Glomerular endothelial cell (primary cell): ENCODE measurements at places on chromosomes 5 and 9. TPM values are rescaled to one million over a fixed set of nuclear protein-coding genes. Genes with fewer than 3 reads are reported as not detected.

DNA sequence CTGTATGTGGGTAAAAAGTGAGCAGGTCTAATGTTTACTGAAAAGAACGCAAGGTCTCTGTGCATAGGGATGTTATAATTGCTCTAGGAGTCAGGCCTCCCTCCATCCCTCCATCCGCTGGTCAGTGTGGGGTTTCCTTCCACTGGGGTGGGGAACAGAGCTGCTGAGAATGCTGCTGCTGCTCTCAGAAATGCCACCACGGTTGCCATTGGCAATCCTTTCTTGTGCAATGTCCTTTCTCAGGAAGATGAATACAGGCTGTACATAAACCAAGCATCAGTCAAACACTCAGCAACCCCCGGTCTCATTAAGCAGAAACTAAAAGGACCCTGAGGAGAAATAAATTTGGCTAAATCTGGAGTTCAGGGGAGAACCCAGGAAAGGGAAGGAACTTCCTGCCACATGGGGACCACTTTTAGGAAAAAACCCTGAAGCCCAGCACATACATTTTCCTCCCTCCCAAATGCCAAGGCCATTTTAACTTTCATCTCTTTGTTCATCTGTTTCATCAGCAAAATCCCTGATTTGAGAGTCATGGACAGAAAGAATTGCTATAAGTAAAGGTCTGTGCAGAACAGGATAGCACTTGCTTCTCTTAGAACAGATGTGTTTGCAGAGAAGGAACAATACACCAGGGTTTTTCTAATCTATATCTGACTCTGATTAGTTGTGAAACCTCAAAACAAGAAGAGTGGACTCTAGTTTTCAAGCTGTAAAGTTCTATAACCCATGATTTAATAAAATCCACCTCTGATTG, 70.4 kb upstream of the SLC1A3 start:
- DNase-seq = no peak

Gene TNFSF15
- total RNA-seq = 48.1 and 54.9 TPM in 2 replicates

- DNase-seq = no peak
These were observed 459.1 kb downstream of the DMAC1 start for GRCh38 chr9:7340451-7340850.

- no peak for DNase-seq
These were observed 171.4 kb upstream of the NFIB start for GRCh38 chr9:14485366-14485765.

DNA sequence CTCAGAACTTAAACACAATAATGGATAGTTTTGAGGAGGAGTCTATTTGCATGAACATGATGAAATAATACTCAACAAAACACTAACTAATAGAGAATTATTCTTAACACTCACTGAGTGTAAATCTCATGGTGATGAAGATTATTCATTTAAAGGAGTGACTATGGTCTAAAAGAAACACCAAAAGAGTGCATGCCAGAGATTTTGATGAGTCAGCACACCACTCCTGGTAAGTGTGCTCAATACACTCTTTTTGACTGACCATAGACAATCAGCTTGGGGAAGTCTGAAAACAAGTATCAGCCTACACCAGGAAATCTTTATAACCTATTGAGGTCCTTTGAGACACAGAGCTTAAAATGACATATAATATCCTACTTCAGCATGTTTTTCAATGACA, 6.8 kb upstream of the FST start:
- DNase-seq = no peak

GRCh38 chr5:161549106-161549505, 2.6 kb upstream of the GABRB2 start:
- DNase-seq = no peak

Gene INSL4
- total RNA-seq = not detected in 2 replicates

GRCh38 chr5:181173420-181174342, 26.3 kb downstream of the OR2V2 start:
- DNase-seq = no peak

GRCh38 chr9:122226142-122226757, 2.5 kb downstream of the LHX6 start:
- no peak for DNase-seq

Gene PGM5
- total RNA-seq = 1.4 and 3.3 TPM in 2 replicates

GRCh38 chr9:130857864-130858738, 23.0 kb downstream of the ABL1 start:
- no peak for DNase-seq

DNA sequence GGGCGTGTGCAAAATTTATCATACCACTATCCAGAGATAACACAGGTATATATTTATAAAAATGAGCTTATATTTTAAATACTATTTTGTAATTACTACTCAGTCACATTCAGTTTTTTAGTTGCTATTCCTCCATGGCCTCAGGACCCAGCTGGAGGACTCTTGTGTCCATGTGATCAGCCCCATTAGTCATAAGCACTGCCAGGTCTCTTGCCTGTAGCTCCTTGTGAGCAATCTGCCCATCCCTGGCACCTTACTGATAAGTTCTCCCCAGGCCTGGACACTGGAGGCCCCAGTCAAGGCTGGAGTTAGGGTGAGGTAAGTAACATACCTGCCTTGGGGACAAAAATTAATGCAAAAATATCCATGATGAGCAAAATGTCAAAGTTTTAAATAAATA, 29.5 kb upstream of the ADRB2 start:
- DNase-seq = no peak

- DNase-seq = peak; percentile 93
These were observed 127.4 kb downstream of the PALM2AKAP2 start for GRCh38 chr9:109907400-109907799.

DNA sequence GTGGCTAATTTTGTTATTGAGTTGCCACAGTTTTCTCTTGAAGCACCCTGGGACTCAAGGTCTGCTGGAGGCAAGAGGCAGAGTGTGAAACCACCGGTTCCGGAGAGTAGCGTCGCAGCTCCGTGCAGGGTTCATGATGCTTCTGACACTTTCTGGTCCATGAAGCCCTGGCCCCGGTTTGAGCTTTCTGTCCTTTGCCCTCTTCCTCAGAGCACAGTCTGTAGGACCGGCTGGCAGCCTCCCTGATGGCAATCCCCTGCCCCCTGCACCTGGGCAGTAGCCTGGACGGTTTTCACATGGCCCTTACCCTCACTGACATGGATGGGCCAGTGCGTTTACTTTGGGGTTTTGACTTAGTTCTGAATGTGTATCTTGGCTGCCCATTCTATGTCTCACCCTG, 111.9 kb downstream of the PJA2 start:
- no peak for DNase-seq

DNA sequence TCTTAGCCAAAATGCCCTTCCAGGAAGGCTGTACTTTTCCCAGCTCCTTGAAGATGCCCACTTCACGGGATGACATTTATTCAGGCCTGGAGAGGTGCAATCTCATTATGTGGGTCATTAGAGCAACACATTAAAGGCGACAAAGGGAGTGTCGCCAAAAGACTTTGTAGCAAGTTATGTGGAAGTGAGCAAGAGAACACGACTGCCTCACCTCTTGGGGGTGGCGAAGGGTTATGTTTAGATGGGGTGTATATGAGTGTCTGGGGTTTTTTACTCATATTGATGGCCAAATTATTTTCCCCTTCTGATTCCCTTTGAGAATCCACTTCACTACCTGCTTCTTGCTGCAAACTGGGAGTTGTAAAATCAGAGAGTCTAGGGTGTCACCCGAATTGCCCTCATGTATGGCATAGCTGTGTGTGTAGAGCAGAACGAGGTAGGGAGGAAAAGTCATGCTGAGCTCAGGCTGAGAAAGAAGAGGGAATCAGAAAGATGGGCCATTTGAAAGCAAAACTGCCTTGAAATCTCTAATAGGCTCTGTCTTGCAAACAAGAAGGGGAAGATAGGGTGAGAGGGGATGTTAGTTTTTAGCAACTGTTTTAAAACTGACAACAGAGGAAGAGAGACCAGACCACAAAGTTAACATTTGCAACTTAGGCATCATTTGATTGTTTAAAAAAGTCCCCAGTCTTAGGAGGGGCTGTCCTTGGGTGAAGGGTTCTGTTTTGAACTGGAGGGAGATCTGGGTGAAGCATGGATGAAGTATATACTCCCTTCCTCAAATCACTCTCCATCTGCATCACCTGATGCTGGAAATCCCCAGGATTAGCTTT, 97.1 kb upstream of the IL12B start:
- DNase-seq = no peak

Gene GABRA6
- total RNA-seq = not detected in 2 replicates

DNA sequence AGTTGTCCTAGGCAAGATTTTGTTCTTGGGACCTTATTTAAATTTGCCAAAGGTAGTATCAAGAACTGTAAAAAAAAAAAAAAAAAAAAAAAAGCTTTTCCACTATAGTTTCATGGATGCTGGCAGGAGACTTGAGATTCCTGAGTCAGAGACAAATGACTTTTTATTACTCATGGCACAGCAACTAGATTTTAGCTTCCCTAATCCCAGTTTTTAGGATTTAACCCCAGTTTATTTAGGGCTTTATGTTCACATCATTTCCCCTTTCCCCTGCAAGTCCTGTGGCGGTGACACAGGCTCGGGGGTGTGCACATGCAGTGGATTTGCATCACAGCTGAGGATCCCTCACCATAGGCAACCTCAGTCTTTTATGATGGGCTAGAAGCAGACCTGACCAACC, 144.9 kb downstream of the GOLPH3 start:
- no peak for DNase-seq

DNA sequence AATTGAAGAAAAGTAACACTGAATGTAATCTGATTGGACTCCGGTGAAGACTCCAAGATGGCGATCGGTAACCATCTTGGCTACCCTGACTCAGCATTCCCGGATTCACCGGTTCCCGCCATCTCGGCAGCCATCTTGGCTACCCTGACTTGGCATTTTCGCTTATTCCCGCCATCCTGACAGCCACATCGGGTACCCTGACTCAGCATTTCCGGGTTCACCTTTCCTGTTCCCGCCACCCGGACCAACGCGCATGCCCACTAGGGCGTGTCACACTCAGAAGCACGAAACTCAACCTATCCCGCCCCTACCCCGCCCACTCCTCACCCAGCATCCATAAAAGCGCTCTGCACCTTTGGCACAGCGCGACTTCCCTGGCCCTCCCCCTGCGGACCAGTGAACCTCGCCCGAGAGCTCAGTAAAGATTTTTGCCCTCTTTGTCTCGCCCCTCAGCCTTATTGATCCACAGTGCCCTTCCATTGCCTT, 17.2 kb downstream of the SPTLC1 start:
- peak; percentile 73 for DNase-seq

Gene PCDHGA3
- total RNA-seq = 1.6 and 4.0 TPM in 2 replicates

GRCh38 chr5:52544738-52545137, 243.0 kb upstream of the ITGA1 start:
- DNase-seq = no peak

Gene ZNF618
- 20.7 and 34.2 TPM in 2 replicates for total RNA-seq

DNA sequence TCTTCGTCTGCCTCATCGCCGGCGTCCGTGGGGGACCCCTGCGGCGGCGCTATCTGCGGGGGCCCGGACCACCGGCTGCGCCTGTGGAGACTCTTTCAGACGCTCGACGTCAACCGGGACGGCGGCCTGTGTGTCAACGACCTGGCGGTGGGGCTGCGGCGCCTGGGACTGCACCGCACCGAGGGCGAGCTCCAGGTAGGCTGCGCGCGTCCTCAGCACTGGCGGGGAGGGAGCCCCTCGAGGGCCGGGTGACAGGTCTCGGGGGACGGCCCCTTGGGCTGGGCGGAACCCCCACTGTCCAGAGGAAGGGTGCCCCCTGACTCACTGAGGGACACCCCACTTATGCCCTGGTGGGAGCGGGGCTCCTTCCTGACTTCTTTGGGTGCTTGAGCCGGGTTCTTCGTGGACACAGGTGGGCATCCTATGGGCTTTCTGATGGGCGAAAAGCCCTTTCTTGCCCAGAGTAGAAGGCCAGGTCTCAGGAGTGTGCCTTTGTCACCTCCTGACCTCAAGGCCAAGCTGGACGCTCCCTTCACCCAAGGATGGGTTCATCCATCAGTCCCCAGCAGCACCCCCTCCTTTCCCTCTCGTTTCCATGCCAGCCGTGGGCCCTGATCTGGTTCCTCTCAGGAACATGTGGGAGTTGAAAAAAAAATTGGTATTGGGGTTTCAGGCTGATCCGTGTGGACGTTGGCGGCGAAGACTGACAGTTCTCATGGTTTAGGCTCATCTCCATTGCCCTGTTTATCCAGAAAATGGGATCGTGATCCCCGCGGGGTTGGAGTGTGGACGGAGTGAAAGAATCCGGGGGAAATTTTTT, 564 bp downstream of the SLC25A25 start:
- DNase-seq = no peak

DNA sequence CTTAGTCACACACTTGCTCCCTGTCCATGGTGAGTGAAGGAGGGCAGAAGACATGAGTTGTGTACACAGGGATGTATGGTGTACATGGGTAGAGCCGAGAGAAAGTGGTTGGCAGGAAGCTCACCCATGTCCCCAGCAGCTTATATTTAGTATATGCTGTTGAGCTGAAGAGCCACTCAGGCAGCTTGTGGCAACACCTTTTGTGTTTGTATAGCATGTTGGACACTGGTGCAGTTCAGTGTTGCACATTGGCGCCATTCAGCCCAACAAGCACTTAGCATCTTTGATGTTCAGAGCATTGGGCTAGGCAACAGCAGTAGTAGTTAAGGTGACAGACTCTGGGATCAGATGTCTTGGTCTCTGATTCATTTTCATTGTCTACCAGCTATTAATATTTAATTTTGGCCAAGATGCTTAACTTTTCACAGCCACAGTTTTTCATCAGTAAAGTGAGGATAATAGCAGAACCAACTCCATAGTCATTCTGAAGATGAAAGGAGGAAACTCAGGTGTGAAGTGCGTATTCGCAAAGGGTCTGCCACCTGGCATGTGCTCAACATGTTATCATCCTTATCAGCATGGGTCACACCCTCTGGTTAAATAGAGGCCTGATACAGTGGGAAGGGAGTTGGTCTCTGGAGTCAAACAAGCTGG, 184.8 kb downstream of the NR3C1 start:
- no peak for DNase-seq

GRCh38 chr5:172106511-172107356, 81.3 kb downstream of the STK10 start:
- DNase-seq = no peak

- DNase-seq = no peak
These were observed 193.1 kb upstream of the PTGER4 start for GRCh38 chr5:40486437-40487275.

DNA sequence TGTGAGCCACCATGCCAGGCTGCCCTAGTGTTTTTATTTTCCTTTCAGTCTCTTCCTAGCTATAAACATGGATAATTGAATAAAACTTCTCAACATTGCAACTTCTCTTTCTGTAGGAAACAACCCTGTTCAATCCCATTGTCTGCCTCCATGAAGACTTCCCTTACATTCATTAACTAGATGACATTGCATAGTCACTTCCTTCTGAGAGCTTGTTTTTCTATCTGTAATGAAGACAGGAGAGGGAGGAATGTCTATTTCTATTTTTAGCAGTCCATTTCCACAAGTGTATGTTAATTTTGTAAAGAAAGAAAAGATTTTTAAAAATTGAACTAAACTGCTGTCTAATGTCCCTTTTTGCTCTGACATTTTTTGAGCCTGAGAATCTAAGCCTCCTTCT, 55.6 kb upstream of the MELK start:
- DNase-seq = no peak

- DNase-seq = no peak
These were observed 185.8 kb downstream of the CDK5RAP2 start for GRCh38 chr9:120394058-120394669.

DNA sequence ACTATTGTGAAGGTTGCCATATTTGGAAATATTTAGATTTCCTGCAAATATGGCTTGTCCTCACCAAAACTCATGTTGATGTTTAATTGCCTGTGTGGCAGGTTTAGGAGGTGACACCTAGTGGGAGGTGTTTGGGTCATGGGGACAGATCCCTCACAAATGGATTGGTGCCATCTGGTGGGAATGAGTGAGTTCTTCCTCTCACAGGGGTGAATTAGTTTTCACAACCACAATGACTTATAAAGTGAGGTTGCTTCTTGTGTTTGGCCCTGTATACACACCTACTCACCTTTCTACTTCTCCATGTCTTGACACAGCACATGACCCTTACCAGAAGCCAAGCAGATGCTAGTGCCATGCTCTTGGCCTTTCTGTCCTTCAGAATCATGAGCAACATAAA, 41.1 kb downstream of the ISOC1 start:
- no peak for DNase-seq
